ENCODE measurements at places on chromosomes 3 and 15.

- DNase-seq = no peak
Observed at GRCh38 chr15:70203981-70204560, 106.4 kb upstream of the TLE3 start.

GRCh38 chr15:71549697-71550096, 260.7 kb upstream of the NR2E3 start:
- DNase-seq = no peak

DNA sequence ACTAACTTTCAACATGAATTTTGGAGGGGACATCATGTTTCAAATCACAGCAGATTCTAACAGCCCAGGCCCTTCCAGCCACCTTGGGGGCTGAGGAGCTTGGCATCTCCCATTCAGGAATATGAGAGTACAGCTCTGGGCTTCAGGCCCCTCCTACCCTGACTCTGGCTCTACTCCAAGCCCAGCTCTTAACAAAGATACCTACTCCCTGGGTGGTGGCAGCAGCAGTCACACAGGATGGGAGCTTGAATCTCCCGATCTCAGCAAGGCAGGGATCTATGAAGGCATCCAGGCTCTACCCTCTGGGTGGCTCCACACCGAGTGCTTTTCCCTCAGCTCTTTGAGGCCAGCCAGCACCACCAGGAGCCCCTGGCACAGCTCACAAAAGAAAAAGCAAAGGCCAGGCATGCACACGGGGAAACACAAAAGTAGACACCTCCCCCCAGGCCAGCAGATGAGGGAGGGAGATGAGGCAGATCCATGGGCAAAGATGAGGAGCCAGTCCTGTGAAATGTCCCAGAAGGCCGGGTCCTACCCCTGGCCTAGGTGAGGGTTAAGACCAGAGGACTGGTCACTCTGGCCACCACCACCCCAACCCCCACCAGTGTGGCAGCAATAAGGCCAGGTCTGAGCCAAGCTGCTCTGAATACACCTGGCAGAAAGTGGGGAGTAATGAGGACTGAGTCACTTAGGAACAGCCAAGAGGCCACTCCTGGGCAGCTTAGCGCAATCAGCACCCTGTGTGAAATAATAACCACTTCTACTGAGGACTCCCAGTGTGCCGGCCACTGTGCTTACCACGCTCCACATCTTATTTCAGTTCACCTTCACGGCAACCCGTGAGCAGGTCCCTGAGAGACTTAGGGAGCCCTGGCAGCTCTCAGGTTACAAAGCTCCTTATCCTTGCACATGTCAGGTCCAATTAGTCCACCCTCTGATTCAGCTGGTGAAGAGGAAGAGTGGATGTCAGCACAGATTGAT, 24.3 kb downstream of the PLA2G4F start:
- peak; percentile 26 for DNase-seq

GRCh38 chr3:179743913-179744312, 91.1 kb downstream of the USP13 start:
- DNase-seq = no peak

DNA sequence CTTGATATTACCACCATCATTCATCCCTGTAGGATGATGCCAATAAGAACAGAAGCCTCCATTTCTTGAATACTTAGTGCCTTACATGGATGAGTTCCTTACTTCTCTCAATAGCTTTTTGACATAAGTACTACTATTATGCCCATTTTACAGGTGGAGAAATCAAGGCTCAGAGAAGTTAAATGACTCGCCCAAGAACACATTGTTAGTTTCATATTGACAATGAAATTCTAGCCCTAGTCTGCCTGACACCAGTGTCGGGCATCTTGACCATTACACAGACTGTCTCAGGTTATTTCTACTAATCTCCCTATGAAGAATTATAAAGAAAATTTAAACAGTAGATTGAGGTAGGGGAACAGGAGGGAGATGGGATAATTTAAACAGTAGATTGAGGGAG, 52.5 kb upstream of the ARL8B start:
- DNase-seq = no peak

DNA sequence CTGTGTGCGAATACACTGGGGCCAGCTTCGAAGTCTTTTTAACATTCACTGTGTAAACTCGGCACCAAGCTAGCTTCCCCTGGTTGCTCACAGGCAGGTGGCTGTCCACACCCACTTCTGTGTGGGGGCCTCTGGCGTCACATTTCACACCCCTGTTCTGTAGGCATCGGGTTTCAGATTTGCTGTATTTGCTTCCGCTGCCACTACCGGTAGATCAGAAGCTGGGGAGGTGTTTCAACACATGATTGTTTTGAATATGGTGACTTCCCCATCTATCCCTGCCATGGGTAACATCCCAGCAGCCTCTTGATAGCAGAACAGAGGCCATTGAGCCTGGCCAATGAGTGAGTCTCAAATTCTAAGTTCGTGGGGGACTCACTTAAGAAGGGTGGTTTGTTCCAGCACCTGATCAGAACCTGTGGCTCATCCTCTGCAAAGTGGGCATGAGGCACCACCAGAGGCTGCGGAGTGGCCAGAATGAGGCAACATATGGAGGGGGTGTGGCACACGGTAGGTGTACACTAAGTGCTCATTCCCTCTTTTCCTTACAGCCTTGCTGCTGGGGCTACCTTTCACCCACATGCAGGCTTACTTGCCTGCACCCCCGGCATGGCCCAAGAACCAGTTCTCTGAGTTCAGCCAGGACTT, 61.5 kb downstream of the IQSEC1 start:
- peak; percentile 93 for DNase-seq

DNA sequence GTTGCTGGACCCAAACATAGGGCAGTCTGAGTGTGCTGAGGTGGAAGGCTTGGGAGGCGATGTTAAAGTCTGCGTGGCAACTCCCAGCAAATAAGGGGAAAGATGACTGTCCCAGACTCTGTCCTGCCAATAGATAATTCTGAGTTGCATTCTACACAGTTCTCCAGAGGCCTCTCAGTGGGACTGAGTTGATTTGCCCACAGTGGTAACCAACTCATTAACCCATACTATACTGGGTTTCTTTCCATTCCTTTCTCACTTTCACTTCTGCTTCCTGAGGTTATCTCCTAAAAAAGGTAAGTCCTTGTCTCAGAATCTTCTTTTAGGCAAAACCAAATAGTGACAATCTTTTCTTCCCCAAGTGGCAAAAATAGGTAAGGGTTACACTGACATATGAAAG, 549.9 kb upstream of the DPPA4 start:
- no peak for DNase-seq

DNA sequence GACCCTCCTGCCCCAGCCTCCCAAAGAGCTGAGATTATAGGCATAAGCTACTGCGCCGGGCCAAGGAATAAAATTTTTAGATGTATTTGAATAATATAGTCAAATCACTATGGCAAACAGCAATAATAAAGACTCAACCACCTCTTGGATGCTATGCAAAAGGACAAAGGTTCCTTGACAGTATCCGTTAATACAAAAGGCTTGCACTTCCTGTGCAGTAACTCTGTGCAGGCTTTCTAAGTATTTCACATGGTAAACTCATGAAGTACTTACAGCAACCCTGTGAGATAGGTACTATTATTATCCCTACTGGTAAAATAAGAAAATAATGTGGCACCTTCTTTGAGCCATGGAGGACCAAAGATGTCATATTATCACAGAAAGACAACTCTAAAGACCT, 86.8 kb downstream of the SHQ1 start:
- DNase-seq = no peak

- peak; percentile 61 for DNase-seq
Observed at GRCh38 chr3:13022348-13023234, 50.6 kb downstream of the IQSEC1 start.

GRCh38 chr3:29515451-29515850, 234.6 kb downstream of the RBMS3 start:
- DNase-seq = no peak

- DNase-seq = peak; percentile 70
Observed at GRCh38 chr15:94582368-94582767, 351.0 kb downstream of the MCTP2 start.

- peak; percentile 72 for DNase-seq
Observed at GRCh38 chr15:74438721-74439316, 5.1 kb upstream of the SEMA7A start.
